ENCODE measurements at places on chromosomes 12 and 14. TPM values are rescaled to one million over a fixed set of nuclear protein-coding genes. Genes with fewer than 3 reads are reported as not detected.

Gene RTN1
- not detected for total RNA-seq

Gene SERPINA4
- total RNA-seq = not detected

Gene ALDH2
- total RNA-seq = 0.57 TPM

Gene CCDC91
- total RNA-seq = 16.5 TPM

Gene LTA4H
- 51.4 TPM for total RNA-seq

Gene DNAI7
- total RNA-seq = not detected

Gene PLEKHG7
- total RNA-seq = not detected

Gene EML1
- total RNA-seq = 0.30 TPM

Gene TSHR
- total RNA-seq = 1.9 TPM

Gene SERPINA12
- total RNA-seq = not detected

Gene SMIM41
- not detected for total RNA-seq
